ENCODE measurements at places on chromosomes 5 and 9.

DNA sequence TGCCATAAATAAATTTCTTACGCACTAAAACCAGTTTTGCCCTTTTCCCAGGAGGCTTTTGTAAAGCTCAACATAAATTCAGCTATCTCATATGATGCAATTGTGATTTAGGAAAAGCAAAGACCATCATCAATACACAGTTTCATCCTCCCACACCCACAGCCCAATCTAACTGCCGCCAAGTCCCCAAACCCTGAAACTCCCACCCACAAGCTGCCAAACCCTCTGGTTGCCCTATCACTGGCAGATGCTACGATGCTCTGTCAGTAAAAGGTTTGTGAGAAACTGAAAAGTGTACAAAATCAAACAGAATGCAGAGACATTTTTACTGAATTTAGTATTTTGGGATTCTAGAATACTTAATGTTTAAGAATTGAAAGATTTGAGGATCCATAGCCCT lies 42.8 kb upstream of the NR4A3 start:
- no peak for DNase-seq

GRCh38 chr5:39761199-39761950 lies 336.6 kb upstream of the DAB2 start:
- DNase-seq = no peak

DNA sequence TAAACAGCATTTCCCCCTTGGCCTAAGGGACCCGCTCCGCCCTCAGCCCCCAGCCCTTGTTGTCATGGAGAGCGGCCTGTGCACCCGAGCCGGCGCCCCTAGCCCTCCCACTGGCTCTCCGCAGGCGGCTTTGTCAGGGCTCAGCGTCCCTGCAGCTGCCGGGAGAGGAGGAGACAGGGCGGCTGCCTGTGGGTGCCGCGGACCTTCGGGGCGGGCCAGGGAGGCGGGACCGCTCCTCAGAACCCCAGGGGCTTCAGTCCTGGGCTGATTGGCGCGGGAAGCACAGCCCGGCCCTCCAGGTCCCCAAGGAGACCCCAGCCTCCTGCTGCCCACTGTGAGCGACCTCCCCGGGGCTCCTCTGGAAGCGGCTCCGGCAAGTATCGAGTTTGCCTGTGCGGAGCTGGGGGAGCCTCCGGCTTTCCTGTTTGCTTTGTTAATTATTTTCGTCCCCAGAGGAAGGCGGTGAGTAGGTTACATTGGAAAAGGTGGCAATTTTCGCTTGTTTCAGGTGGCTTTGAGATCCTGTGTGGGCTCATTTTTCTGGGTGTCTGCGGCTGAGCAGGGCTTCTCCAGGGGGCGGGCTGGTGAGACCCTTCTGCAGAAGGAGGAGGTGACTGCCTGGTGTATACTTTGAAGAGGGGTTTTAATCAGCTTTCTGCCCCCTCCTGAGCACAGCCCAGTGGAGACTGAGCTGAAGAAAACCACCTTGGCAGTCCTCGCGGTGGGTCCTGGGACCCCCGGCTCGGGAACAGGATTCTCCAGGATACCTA lies at the start of gene FGD3:
FGD3 (plus strand) TSS at position 256 of the 770 bp plus-strand sequence. CDS start 28,734 bp downstream, outside the sequence.
- DNase-seq = peak; percentile 62

DNA sequence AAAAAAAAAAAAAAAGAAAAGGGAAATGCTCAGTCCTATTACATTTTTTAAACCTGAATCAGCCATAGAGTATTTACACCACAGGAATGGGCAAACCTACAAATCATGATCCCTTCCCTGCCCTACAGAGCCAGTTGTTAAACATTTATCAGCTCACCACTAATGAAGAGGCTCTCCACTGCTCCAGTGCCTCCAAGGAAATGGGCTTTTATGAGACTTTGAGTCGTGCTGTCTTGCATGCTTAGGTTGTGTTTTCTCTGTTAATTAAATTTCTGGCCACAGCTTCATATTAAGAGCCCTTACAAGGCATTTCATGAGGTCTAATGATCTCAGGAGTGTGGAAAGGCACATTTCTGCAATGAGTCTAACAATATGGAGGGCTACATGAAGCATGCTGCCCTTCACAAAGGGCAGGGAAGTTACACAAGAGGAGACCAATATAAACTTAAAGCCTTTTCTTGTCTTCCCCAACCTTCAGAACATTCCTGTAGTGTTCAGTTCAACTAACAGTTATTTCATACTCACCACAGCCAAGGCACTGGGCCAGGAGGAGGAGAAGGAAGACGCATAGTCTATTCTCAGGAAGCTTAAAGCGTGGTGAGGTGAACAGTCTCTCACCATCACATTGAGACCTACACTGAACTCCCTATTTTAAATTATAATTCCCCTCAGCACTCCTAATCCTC lies 140.1 kb upstream of the ABCA1 start:
- DNase-seq = no peak

DNA sequence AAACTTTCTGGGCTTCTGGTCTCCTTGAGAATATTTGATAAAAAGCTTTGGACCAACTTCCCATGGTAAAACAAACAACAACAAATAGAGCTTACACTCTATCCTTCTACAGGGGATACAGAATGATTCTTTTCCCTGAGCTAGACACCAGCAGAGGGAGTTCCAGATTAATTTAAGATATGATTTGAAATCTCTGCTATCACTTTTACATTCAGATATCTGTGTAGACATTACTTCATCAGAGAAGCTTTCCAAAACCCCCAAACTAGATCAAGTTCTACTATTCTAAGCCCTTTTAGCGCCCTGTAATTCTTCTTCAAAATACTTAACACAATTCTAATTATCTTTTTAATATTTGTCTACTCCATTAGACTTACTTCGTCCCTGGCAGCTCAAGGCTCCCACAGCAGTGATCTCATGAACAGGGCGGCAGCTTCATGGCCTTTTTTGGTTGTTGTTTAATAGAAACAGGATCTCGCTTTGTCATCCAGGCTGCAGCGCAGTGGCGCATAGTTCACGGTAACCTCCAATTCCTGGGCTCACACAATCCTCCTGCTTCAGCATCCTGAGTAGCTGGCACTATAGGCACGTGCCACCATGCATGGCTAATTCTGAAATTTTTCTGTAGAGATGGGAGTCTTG lies 955 bp upstream of the GALNT12 start:
- no peak for DNase-seq

GRCh38 chr5:134136221-134136631 lies 21.7 kb downstream of the TCF7 start:
- no peak for DNase-seq

DNA sequence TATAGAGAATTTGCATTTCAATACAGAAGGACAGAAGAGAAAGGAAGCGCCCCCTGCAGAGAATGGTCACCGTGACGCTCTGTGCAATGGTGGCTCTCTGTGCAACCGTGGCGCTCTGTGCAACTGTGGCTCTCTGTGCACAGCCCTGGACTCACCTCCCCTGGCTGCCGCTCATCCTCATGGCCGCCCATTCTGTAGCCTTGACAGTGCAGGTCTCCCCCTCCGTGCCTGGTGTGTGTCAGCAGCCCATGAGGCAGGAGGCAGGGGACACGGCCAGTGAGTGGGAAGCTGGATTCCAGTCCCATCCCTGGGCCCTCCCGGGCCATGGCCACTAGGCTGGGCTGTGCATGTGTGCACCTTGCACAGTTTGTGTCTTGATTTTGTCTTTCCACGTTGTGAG lies 12.0 kb downstream of the EXOC3 start:
- DNase-seq = peak; percentile 10

- no peak for DNase-seq
These were observed 40.2 kb downstream of the SLC1A3 start for GRCh38 chr5:36646507-36647023.

GRCh38 chr5:143345671-143346440 lies 57.6 kb downstream of the NR3C1 start:
- no peak for DNase-seq

DNA sequence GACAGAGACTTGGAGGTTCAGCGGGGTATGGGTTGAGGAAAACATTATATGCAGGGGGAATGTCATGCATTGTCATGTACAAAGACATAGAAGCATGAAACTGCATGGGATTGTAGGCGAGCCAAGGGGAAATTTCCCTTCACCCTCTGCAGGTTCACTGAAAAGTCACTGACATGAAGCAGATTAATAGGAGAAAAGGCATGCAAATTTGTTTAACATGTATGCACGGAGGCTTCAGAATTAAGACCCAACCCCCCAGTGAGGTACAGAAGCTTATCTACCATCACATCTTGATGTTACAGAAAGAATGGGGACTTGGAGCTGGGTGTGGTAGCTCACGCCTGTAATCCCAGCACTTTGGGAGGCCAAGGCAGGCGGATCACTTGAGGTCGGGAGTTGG lies 18.5 kb downstream of the NIM1K start:
- no peak for DNase-seq

DNA sequence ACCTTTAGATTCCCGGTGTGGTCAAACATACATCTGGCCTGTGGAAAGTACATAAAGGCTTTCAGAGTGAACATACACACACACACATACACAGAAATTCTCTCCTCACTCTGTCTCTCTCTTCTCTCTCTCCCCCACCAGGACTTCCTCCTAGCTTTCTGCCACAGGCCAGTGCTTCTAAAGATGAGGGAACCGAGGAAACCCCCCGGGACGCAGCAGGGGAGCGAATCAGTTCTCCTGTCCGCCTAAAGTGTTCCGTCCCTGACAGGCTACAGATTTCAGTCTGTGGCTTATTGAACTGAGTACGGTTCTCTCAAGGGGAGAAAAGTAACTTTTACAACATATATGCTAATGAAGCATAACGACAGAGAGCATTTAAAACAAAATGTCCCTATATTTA lies 75.8 kb downstream of the MED27 start:
- DNase-seq = no peak

- no peak for DNase-seq
These were observed 48.2 kb upstream of the GARNL3 start for GRCh38 chr9:127216210-127216887.

GRCh38 chr5:113572716-113573115 lies 59.2 kb downstream of the YTHDC2 start:
- no peak for DNase-seq

DNA sequence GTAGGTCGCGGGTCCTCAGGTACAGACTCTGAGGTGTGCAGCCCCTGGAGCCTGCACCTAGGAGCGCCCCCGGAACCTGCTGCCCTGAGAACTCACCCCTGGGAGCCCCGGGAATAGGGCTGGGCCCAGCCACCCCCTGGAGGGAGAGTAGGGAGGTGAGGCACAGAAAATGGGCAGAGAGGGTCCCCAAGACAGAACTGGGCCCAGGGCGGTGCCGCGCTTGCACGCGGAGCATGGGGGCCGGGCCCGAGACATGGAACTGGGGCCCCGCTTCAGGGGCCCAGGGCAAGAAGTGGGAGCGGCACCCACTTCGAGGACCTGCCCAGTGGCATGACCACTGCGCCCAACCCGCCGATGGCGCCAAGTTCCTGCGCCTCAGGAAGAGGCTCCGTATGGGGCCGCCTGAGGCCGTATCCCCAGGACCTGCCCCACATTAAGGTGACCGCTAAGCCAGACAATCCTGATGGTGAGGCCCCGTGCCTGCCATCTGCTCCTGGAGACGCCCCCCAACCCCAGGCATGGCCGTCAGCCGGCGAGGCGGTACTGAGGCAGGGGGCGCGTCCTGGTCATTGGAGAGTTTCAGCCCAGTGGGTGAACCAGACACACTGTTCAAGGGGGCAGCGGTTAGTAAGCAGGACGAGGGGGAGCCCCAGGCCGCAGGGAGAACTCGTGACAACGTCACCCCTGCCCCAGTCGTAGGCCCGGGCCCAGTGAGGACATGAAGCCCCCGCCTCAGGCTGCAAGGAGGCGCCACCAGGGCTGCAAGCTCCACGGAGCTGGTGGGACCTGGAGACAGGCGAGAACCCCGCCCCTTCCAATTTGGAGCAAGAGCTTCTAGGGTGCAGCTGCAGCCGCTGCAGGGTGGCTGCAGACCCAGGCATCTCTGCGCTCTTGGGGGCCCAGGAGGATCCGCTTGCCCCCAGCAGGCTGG lies 89.5 kb upstream of the PUM3 start:
- no peak for DNase-seq

GRCh38 chr9:129868872-129869486 lies 33.7 kb downstream of the USP20 start:
- peak; percentile 90 for DNase-seq

- no peak for DNase-seq
These were observed 3.6 kb upstream of the PALM2AKAP2 start for GRCh38 chr9:109776391-109776790.

GRCh38 chr9:78278177-78278777 lies 18.6 kb upstream of the PSAT1 start:
- no peak for DNase-seq

- DNase-seq = no peak
These were observed 66.5 kb upstream of the TGFBR1 start for GRCh38 chr9:99038484-99038820.

GRCh38 chr5:125835293-125836172 lies 587.7 kb upstream of the GRAMD2B start:
- no peak for DNase-seq

DNA sequence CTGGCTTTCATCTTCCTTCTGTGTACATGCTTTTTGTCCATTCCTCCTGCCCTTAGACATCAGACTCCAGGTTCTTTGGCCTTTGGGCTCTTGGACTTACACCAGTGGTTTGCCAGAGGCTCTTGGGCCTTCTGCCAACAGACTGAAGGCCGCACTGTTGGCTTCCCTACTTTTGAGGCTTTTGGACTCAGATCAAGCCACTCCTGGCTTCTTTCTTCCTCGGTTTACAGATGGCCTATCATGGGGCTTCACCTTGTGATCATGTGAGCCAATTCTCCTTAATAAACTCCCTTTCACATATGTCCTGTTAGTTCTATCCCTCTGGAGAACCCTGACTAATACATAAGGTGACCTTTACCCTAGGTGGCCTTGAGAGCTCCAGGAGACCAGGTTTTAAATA lies 189.1 kb upstream of the CCNG1 start:
- DNase-seq = no peak

DNA sequence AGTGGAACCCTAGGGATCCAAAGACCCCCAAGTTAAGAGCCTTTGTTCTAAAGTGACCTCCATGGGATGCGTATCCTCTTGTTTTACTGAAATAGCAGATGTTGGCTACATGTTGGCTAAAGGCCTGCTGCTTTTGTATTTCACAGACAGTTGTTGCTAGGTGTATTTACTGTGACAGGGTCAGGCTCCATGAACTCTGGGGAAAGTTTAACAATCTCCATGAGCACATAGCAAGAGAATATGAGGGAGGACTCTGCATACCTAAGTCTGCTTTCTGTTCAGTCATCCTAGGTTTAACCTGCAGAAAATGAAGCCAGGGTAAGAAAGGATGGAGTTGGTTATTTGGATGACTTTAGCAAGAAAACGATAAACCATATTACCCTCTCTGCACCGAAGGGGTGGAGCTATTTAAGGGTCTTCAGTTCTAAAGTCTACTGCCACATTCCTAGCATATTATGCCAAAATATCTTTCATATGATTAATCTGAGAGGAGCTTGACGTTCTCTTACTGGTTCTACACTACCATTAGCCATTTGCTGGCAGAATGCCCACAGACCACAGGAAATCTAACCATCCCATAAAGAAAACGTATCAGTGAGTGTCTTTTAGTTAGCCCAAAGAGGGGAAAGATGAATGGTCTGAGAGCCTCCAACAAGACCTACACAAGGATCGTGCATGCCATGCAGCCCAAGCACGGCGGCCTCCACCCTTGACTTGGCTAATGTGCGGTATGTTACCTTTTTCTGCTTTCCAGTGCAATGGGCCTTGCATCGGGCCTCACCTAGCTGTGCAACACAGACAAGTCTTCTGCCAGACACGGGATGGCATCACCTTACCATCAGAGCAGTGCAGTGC lies 127.8 kb downstream of the SAXO1 start:
- no peak for DNase-seq
